ENCODE measurements at places on chromosomes 3 and 15.

- H3K4me1 ChIP-seq, result no peaks in the 10 kb centered on the region
- H3K27me3 ChIP-seq, result peaks cover 27% of the 10 kb centered on the region
- no peak for DNase-seq
- H3K27ac ChIP-seq, result no peak overlapping the region
Measured at GRCh38 chr3:134659391-134660045, 8.7 kb upstream of the KY start.

GRCh38 chr3:177530908-177531307 is 333.6 kb upstream of the TBL1XR1 start:
- no peak for DNase-seq
- no peak overlapping the region for H3K27ac ChIP-seq
- H3K27me3 ChIP-seq, result no peaks in the 10 kb centered on the region
- H3K4me3 ChIP-seq, result no peak overlapping the region
- H3K36me3 ChIP-seq, result no peaks in the 10 kb centered on the region

DNA sequence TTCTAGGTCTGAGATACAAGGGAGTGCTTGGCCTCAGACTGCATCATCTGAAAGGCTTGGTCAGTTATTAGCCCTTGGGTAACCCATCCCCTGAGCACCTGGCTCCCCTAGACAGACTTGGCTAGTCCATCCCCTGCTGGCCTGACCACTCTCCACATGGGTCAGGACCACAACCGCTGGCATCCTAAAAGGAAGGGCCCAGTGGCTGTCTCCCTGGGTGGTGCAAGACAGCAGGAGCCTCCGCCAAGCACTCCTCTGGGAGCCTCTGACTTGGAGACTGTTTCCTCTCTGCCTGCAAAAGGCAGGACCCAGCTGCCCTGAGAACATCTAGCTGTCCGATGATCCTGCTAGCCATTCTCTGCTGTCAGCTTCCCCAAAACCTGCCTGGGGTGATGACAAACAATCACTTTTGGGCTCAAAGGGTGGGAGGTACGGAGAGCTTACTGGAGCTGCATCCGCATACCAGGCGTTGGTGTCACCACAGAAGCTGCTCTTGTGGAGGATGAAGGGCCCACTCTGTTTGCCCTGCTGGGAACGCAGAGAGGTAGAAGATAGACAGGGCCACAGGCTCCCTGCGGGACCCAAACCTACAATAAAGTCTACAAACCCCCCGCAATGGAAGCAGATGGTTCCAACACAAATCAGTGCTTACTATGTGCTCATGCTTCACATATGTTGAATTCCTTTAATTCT is 108.0 kb upstream of the PRR20G start:
- H3K27me3 ChIP-seq, result peaks cover 25% of the 10 kb centered on the region
- H3K36me3 ChIP-seq, result no peaks in the 10 kb centered on the region
- no peak overlapping the region for H3K4me3 ChIP-seq
- H3K4me1 ChIP-seq, result no peaks in the 10 kb centered on the region
- no peak for DNase-seq

DNA sequence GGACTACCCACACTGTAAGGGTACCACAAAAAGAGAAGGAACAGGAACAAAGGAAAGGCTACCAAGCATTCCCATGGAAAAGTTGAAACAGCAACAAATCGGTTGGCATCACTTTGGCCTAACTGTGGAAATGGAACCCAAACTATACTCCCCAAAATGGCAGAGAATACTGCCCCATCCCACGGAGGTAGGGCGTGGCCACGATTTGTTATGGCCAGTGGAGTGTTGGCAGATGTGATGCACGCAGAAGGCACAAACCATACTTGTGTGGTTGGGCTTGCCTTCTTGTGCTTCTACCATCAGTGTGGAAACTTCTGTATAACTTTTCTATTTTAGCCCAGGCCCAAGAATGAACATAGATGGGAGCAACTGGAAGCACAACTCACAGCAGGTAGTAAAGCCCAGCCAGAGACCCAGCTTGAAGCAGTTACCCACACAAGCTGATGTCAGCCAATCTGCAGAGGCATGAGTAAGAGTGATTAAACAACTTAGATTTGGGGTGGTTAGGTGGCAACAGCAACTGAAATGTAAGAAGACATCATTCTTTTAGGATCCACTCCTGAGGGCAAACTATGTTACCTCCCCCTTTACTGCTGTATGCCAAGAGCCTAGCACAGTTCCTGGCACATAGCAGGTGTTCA is 64.1 kb downstream of the BTD start:
- H3K4me1 ChIP-seq, result peaks cover 12% of the 10 kb centered on the region
- no peak overlapping the region for H3K4me3 ChIP-seq
- peaks cover 58% of the 10 kb centered on the region for H3K36me3 ChIP-seq
- H3K27ac ChIP-seq, result no peak overlapping the region
- no peak for DNase-seq

DNA sequence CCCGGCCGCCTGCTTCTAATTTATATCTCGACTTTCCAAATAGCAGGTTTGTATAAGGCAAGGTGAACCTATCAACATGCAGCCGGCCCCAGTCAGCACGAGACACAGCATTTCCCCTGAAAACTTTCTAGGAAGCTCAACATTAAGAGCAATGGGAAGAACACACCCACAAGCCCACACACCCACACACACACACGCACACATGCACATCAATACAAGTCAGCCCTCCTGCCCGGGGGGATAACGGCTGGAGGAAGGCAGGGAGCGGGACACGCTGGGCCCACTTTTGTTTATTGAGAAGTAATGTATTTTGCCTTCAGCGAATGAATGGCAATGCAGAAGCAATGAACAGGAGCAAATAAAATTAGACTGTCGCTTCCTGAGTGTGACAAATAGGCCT is 83.5 kb downstream of the PCSK6 start:
- H3K4me3 ChIP-seq, result no peak overlapping the region
- H3K4me1 ChIP-seq, result no peaks in the 10 kb centered on the region
- peaks cover 6% of the 10 kb centered on the region for H3K27me3 ChIP-seq
- H3K27ac ChIP-seq, result no peak overlapping the region

DNA sequence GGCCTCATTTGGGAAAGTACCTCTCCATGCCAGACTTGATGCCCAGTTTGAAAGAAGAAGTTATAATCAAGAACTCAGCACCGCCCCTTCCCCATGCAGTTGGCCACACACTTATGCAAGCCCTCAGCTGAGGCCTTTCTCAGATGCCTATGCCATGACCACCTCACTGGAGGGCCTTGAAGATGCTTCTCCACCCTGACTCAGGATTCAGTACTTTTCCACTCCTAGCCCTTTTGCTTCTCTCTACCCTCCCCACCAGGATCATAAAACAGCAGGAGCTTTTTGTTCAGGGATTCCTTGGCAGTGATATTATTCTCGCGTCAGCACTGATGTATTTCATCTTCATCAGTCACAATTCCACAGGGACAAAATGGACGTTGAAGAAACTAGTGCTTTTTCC is 313.5 kb downstream of the PYDC2 start:
- H3K27me3 ChIP-seq, result no peaks in the 10 kb centered on the region
- H3K27ac ChIP-seq, result peak overlapping the region; percentile 81
- no peaks in the 10 kb centered on the region for H3K36me3 ChIP-seq
- no peak for DNase-seq
- H3K4me1 ChIP-seq, result peaks cover 20% of the 10 kb centered on the region

DNA sequence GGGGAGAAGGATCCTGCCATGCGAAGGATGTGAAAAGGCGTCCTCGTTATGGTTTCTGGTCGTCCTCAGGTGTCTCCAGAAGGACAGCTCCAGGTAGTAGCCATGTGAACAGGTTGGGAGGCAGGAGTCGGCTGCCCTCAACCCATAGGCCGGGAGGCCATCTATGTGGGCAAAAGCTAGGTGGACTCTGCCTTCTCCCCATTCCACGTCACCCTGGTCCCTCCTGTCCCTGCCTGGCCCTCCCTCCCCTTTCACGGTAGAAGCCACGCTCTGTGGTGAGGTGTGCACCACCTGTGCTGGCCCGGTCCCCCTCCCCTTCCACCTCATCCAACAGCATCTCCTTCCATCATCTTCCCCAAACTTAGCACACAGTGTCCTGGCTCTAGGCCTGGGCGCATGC is 16.3 kb downstream of the ITIH3 start:
- no peak overlapping the region for H3K27ac ChIP-seq
- H3K27me3 ChIP-seq, result peaks cover 3% of the 10 kb centered on the region
- no peaks in the 10 kb centered on the region for H3K4me1 ChIP-seq
- H3K4me3 ChIP-seq, result no peak overlapping the region
- no peak for DNase-seq

DNA sequence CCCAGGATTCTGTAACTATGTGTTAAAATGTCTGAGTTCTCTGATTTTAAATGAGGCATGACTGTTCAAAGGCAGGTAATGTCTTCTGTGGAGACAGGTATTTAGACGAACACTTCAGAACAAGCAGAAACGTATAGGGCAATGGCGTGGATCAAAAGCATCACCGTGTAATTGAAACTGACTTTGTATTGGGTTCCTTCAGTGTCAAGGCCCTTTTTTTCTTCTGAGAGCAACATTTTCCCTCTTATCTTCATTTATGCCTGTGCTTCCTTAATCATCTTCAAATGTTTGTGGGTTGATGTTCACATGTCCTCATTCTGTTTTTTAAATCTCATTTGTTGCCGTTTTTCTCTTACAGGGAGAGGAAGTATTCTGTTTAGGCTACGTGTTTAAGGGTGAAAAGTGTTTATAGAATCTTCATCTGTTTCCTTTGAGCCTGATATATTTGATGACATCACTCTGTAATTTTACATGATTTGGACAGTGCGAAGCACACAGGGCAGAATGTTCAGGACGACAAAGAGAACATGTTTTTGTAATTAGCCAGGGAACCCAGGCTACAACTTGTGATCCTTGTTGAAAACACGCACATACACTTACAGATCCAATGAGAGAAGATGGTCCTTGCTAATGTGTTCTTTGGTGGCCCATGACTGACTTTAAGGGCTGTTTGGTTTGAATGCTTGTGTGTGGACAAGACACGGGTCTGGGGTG is 196.0 kb downstream of the LRTM1 start:
- DNase-seq, result no peak
- no peak overlapping the region for H3K27ac ChIP-seq
- H3K27me3 ChIP-seq, result no peaks in the 10 kb centered on the region
- H3K4me3 ChIP-seq, result no peak overlapping the region
- no peaks in the 10 kb centered on the region for H3K4me1 ChIP-seq

DNA sequence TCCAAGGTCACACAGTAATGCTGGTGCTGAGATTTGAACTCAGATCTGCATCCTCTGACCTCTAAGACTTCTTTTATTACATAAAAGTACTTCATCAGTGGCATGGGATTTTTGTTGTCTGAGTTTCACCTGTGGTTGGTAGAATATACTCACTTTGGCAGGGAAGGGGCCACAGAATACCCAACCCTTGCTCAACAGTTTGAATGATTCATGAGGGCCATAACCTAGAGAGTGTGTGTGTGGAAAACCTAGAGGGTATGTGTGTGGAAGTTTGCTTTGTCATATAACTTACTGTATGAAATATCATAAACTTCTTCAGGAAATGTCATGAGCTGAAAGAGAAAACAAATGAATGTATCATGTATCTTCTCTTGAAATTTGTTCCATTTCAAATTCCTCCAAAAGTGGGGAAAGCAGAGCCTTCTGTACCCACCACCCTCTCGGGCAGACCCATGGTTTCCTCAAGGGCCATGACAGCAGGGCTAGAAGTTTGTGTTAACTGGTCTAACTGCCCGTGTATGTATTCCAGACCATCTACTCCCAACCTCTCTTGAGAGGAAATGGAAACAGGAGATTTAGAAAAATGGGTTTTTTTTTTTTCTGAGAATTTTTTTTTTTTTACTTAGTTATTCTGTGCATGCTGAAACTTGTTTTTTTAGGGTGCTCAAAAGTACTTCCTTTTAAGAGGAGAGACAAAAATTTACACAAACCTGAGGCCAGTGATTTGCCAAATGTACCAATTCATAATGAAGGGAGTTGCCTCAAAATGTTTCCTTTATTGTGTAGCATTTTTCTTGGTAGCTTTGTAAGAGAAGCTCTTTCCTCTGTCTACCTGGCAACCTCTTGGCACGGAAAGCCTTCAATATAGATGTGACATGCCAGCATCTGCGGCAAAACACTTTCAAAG is 127.0 kb downstream of the TPRG1 start:
- peak overlapping the region; percentile 86 for H3K27ac ChIP-seq
- no peaks in the 10 kb centered on the region for H3K27me3 ChIP-seq
- H3K4me3 ChIP-seq, result no peak overlapping the region
- peaks cover 3% of the 10 kb centered on the region for H3K36me3 ChIP-seq

GRCh38 chr3:46162975-46163555 is 45.0 kb downstream of the CCR1 start:
- no peak overlapping the region for H3K27ac ChIP-seq
- no peak for DNase-seq
- peaks cover 39% of the 10 kb centered on the region for H3K27me3 ChIP-seq
- no peaks in the 10 kb centered on the region for H3K36me3 ChIP-seq
- H3K4me3 ChIP-seq, result no peak overlapping the region

GRCh38 chr15:94610485-94610884 is 379.1 kb downstream of the MCTP2 start:
- H3K4me3 ChIP-seq, result no peak overlapping the region
- no peaks in the 10 kb centered on the region for H3K4me1 ChIP-seq
- DNase-seq, result no peak
- H3K27me3 ChIP-seq, result no peaks in the 10 kb centered on the region
- no peaks in the 10 kb centered on the region for H3K36me3 ChIP-seq

- H3K27me3 ChIP-seq, result no peaks in the 10 kb centered on the region
- no peak for DNase-seq
- no peak overlapping the region for H3K4me3 ChIP-seq
- peak overlapping the region; percentile 91 for H3K27ac ChIP-seq
- peaks cover 25% of the 10 kb centered on the region for H3K4me1 ChIP-seq
Measured at GRCh38 chr15:82105451-82106215, 59.8 kb upstream of the MEX3B start.

DNA sequence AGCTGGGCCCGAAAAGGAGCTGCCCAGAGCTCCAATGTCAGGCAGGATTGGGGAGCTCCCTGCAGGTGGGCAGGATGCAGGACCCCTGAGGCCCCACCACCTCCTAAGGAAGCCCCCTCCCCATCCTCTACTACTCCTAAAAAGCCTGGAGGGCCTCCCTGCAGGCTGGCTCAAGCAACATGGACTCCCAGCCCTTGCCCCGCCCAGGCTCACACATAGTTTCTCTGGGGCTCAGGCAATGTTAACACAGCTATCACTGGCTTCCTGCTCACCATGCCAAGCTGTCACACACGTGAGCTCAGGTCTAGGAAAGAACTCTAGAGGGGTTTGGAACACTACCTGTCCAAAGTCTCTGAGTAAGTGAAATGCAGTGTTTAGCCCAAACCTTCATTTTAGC is 65.4 kb upstream of the ZNF148 start:
- no peaks in the 10 kb centered on the region for H3K27me3 ChIP-seq
- DNase-seq, result peak; percentile 60
- H3K4me3 ChIP-seq, result no peak overlapping the region
- H3K27ac ChIP-seq, result no peak overlapping the region
- peaks cover 13% of the 10 kb centered on the region for H3K36me3 ChIP-seq
- H3K4me1 ChIP-seq, result peaks cover 16% of the 10 kb centered on the region
